ENCODE measurements at places on chromosomes 12 and 14.

- DNase-seq: no peak
Observed at GRCh38 chr14:50864946-50865345, 6.9 kb upstream of the ABHD12B start.

DNA sequence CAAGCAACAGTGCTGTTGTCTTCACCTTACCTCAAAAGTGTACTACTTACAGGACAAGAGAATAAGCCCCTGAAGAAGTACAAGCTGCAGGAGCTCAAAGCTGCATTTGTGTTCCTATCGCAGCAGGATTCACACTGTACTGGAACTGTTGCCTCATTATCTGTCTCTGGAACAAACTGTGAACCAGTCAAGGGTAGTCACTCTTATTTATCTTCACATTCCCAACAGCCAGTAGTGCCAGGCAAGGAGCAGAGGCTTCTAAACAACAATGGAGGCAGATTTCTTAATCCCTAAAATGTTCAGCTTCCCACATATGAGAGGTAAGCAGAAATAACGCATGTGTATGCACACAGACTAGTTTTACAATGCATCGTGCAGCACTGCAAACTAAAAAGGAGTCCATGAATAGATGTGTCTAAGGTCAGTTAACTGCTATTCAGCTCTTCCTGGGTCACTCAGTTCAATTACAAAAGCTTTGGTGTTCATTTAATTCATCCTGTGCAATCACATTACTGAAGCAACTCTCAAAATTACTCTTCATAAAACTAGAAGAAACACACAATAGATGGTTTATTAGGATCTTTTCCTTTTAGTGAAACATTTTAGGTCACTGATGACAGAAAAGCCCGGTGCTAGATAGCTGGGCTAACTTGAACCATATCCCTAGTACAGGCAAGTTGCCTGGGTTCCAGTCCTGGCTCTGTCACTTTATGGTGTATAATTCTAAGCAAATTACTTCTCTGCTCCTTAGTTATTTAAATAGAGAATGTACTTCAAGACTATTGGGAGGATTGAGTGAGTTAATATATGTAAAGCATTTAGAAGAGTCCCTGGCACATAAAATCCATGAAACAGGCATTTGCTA lies 2.7 kb downstream of the APPL2 start:
- DNase-seq: no peak

DNA sequence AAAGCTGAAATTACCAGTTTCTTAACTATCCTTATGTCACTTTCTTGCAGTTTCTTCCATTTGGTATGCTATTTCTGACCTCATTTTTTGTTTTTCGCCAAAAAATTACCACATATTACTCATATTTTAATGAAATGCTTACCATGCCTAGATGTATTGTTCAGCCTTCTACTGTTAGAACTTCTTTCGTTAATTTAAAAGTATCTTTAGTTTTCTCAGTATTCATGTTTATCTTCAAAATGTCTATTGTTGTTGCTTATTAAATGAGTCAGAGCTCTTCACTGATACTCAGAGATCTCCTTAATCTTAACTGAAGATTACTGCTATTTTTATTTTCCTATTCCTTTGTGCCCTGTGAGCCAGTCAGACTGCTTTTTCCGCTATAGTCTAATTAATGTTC lies 20.5 kb downstream of the RAP1B start:
- DNase-seq: no peak

DNA sequence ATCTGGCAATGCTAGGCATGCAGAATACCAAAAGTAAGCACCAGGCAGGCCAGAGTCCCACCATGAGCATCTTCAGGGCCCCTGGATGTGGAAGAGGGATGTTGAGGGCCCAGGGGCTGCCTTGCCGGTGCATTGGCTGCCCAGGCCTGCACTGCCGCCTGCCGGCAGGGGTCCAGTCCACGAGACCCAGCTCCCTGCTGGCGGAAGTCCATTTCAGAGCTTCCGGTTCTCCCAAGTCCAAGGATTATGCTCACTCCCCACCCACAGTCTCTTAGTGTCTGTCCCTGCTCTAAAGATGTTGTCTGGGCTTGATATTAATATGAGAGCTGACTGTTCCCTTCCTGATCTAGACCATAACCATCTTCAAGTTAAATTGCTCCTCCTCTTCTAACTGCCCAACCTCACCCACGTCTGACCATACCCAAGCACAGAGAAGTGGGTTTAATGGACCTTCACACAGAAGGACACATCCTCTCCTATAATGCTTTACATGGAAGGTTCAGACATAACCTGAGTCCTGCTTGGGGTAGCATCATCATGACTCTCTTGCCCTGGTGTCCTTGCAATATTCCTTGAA lies 117.4 kb downstream of the DAD1 start:
- DNase-seq: no peak

- DNase-seq: no peak
Observed at GRCh38 chr12:110721570-110721969, 21.1 kb downstream of the PPP1CC start.

DNA sequence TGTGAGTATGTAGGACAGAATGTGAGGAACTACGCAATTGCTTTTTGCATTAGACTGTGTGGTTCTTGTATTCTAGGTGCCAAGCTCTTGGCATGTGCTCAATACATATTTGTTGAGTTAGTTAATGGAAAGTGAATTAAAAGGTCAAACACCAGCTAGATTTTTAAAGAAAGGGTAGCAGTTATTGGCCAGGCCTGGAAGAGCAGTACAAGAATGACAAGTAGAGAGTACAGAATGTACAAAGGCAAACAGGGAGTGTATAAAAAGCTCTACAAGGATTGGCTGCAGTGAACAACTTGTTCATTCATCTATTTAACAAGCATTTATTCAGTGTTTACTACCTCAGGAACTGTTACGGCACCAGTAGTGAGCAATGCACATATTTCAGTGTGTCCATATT lies 854.0 kb upstream of the SEL1L start:
- no peak for DNase-seq

DNA sequence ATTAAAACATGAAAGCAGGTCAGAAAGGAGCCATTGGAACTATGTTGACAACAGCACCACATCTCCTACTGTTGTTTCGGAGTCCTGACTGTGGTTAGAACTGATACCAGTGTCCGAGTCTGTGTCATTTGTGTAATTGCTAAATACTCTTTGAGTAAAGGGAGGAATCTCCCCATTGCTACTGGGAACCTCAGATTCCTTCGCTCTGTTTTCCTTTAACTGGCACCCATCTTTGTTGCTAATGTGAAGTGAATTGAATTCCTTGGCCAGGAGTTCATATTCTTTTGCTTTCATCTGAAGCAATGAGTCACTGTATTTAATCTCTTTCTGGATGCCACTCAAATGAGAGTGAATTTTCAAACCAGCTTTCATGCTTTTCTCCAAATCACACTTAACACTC lies 31.5 kb downstream of the RASSF9 start:
- DNase-seq: no peak

All from activated T-helper 9 cell treated with anti-CD3 and anti-CD28 coated beads, Interleukin-2, amount 50 U/mL, for 16 hours (primary cell).